ENCODE measurements at places on chromosomes 7 and 10.

GRCh38 chr10:96758423-96758822, 38.1 kb upstream of the PIK3AP1 start:
- DNase-seq, result peak; percentile 68

- DNase-seq, result no peak
Observed at GRCh38 chr10:37010741-37011140, 114.7 kb upstream of the ANKRD30A start.

DNA sequence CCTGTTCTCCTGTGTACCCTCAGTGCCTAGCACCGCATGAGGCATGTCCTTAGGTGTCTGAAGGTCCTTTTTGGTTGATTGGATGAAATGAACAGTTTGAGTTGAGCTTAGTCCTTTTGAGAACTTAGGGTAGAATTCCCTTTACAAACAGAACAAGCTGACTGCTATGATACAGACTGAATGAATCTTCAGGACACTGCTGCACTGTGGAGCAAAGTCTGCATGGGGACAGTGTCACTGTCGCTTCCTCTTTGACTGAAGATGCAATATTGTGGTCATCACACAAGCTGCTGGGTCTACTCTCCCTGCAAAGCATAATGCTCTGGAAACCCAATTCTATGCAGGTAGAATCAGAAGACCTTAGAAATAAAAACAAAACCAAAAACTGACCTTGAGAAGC, 8.6 kb upstream of the PLAU start:
- DNase-seq, result peak; percentile 68

GRCh38 chr7:3914051-3914775, 613.2 kb downstream of the SDK1 start:
- DNase-seq, result peak; percentile 69

- no peak for DNase-seq
Observed at GRCh38 chr10:31157123-31158010, 125.7 kb upstream of the ZNF438 start.

DNA sequence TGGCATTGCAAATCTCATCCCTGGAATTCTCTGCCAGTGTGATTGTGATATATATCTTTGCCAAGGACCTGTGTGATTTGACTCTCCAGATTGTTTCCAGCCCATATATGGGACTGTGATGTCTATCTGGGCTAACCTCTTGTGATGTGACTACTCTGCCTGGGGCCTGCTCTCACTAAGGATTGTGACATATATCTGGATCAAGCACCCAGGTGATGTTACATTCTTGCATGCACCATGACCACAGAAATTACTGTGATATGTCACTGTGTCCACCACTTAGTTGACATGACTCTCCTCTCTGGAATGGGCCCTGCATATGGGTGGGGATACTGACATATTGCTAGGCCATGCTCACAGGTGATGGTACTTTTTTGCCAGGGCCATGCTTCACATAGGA, 86.6 kb downstream of the ZNF736 start:
- no peak for DNase-seq

GRCh38 chr7:115831371-115831770, 199.2 kb downstream of the TFEC start:
- DNase-seq, result peak; percentile 67

GRCh38 chr10:28374036-28374435, 71.2 kb upstream of the MPP7 start:
- no peak for DNase-seq

DNA sequence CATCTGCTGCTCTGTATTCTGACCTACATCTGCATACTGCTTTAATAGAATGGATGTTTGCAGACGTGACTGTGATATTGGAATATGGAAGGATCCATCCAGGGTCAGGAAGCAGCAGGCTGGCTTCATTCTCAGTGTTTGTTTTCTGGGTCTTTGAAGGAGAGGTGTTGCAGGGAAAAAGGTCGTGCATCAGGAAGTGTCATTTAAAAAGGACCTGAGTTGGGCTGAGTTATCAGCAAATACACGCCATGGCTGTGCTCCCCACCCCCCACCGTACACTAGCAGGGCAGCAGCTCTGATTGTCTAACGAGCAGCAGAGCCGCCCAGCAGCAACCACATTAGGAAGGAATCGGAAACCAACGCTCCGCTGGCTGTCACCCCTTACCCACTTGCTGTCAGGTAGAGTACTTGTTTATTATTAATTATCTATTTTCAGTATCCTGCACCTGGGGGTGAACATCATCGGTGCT, 63.1 kb upstream of the STEAP1B start:
- DNase-seq, result no peak

DNA sequence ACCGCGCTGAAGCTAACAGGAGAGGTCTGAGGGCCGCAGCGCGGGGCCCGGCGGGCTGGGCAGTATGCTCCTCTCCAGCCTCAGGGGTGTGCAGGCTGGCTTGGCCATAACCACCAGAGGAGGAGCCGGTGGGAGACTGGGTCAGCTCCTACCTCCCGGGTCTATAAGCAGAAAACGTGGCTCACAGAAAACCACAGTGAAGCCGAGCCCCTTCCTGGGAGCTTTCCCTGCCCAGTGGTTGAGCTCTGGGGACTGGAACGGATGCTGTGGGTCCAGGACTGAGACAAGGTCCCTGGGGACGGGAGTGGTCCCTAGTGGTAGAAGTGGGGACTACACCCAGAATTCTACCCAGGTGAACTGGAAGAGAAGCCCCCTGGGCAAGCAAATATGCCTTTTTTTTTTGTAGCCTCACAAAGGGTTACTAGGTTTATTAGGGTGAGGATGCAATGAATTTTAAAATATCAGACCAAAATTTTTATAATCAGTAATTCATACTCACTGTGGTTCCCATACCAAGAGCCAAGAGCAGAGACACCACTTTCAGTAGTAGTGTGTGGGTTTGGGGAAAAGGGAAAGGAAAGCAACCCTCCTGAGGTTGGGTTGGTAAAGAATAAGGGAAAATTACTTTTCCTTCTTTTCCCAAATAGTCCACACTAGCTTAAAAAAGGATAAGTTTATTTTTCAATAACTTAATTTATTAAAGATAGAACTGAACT, 67.9 kb upstream of the PRKCQ start:
- peak; percentile 43 for DNase-seq
